Activated naive CD8-positive, alpha-beta T cell treated with anti-CD3 and anti-CD28 coated beads, Interleukin-2, amount 10 ng/mL, durations not matched to agents 7 days and 5 days (primary cell): ENCODE measurements at places on chromosomes 11 and 22. TPM values are rescaled to one million over a fixed set of nuclear protein-coding genes. Genes with fewer than 3 reads are reported as not detected.

GRCh38 chr11:971731-972365, 46.2 kb downstream of the AP2A2 start:
- DNase-seq = no peak

DNA sequence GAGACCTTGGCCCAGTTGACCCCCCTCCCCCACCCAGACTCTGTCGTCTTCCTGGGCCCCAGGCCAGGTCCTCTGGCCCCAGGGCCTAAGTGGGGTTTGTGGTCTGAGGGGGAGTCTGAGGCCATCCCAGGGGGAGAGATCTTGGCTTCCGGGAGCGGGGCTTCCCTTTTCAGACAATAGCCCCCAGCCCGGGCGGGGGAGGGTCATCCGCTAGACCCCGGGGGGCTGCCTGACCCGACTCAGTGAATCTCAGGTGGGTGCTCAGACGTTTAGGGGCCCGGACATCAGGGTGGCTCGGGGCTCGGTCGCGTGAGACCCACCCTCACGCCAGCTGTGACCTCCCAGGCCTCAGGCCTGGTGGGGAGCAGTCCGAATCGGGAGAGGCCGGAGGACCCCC, 609 bp downstream of the MAPK11 start:
- no peak for DNase-seq

DNA sequence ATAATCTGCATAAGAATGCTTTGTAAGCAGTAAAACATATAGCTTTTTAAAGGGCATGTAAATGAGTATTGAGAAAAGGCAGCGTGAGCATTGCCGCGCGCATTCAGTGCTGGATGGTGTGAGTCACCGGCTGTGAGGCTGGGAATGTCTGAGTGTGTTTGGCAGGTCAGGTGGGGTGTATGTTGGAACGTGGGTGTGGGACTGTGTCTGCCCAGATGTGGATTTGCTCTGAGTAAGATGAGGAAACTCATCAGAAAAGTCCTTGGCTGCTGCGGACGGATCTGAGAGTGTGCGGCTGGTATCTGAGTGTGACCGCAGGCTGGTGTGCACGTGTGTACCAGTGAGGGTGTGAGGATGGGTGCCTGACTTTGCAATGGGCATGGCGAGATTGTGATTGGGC, 66.2 kb upstream of the NECTIN1 start:
- no peak for DNase-seq

DNA sequence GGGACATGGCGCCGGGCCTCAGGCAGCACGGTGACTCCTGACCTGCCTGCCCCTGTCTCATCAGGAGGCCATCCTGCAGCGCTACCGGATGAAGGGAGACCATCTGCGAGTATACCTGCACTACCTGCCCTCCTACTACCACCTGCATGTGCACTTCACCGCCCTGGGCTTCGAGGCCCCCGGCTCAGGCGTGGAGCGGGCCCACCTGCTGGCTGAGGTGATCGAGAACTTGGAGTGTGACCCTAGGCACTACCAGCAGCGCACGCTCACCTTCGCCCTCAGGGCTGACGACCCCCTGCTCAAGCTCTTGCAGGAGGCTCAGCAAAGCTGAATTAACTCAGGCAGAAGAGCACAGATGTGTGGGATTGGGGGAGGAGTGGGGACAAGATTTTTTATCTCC, 10.2 kb upstream of the ST3GAL4 start:
- DNase-seq = no peak

Gene GRAP2
- 266 TPM for total RNA-seq
